Myocyte (in vitro differentiated cells): ENCODE measurements at places on chromosomes 11 and 22.

DNA sequence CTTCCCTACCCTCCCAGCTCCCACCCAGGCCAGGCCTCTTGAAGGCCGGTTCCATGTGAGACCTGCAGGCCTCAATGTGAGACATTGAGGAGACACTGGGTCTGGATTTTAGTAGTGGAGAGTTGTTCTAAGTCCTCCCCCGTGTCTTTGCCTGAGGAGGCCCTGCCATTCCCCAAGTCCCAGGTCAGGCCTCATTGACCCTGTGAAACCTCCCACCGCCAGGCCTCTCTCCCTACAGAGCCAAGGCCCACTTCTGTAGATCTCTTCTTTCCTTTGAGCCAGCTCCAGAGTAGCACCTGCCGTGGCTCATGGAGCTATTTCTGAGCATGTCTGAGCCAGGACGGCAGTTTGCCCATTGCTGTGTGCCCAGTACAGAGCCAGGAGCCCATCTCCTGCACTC lies 1419.6 kb downstream of the TBC1D22A start:
- DNase-seq, result no peak

DNA sequence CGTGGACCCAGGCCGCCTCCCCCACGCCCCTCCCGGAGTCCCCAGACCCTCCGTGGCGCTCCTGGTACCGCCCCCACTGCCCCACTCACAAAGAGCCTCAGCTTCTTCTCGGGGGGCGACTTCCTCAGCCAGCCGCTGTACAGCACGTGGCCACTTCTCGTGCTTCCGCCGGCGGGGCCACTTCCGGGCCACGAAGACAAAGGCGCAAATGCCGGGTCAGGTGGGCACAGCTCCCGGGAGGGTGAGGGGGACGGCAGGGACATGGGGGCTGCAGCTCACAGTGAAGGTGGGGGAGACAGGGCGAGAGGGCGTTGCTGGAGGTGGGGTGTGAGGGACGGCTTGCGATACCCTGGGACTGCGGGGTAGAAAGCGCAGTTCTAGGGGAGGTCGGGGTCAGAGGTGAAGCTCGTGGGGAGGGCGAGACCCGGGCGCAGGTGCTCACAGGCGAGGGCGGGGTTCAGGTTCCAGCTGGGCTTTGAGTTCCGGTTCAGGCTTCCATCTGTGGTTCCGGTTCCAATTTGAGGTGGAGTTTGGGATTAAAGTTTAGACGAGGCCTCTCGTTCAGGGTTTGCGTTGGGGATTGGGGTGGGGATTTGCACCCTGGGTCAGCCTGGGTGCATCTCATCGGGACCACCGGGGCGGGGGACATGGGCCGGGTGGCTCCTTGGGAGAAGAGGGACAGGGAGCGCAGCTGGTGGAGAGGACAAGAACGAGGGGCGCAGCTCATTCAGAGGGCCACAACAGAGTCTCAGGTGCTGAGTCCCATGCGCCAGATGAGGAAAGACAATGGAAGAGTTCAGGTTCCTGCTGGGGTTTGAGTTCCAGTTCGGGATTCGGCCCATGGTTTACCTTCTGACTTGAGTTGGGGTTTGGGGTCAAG lies at the start of gene GAB4:
Gene GAB4 (minus strand): TSS at position 371 of the 880 bp plus-strand sequence. CDS start 108 bp downstream, at position 263.
- DNase-seq, result no peak

DNA sequence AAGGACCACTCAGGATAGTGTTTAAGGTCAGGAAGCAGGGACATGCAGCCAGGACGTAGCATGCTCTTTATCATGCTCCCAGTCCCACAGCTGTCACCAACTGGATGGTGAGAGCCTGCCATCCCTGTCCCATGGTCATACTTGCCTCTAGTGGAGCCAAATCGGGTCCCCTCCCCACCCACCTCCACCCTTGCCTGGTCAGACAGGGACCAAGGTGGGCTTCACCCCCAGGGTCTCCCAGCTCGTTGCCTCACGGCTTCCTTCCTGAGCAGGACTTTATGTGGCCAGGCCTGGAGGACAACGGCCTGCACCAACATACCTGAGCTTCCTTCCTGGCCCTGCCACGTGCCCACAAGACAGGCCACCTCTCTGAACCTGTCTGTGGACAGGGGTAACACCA lies 19.8 kb downstream of the A4GALT start:
- no peak for DNase-seq

GRCh38 chr22:38849811-38850210 lies 6.0 kb upstream of the NPTXR start:
- DNase-seq, result no peak

- peak; percentile 97 for DNase-seq
These were observed 65.1 kb downstream of the ETS1 start for GRCh38 chr11:128522055-128522942.

- no peak for DNase-seq
These were observed 172.1 kb downstream of the PGR start for GRCh38 chr11:100957499-100957898.

- DNase-seq, result no peak
These were observed 58.1 kb upstream of the NECTIN1 start for GRCh38 chr11:119787074-119787461.

- DNase-seq, result no peak
These were observed 1002.3 kb upstream of the TENM4 start for GRCh38 chr11:80443177-80443576.
